Dermis blood vessel endothelial cell (primary cell): ENCODE measurements at places on chromosomes 13 and 19. TPM values are rescaled to one million over a fixed set of nuclear protein-coding genes. Genes with fewer than 3 reads are reported as not detected.

ZNF649 gene
- total RNA-seq = 6.5 and 9.2 TPM in 2 replicates

OR7D2 gene
- total RNA-seq = under 0.01 TPM in 1 of 2 replicates, not detected in the other

OR10H2 gene
- total RNA-seq = not detected in 2 replicates

PNMA8A gene
- total RNA-seq = under 0.01 and 0.98 TPM in 2 replicates

UBE2M gene
- 58.9 and 67.6 TPM in 2 replicates for total RNA-seq

OR4F17 gene
- not detected in 2 replicates for total RNA-seq

DNA sequence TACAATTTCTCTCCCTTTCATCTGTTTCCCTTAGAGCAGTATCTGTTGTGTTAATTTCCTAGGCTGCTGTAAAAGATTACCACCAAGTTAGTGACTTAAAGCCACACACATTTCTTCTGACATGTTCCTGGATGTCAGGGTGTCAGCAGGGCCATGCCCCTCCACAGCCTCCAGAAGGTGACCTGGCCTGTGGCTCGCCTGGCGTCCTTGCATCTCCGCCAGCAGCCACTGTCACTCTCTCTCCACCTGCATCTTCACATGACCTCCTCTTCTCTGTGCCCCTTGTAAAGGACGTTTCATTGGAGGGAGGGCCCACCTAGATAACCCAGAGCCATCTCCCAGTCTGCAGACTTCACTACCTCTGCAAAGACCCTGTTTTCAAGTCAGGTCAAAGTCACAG lies 61.3 kb downstream of the SLC7A9 start:
- no peak for DNase-seq

DNA sequence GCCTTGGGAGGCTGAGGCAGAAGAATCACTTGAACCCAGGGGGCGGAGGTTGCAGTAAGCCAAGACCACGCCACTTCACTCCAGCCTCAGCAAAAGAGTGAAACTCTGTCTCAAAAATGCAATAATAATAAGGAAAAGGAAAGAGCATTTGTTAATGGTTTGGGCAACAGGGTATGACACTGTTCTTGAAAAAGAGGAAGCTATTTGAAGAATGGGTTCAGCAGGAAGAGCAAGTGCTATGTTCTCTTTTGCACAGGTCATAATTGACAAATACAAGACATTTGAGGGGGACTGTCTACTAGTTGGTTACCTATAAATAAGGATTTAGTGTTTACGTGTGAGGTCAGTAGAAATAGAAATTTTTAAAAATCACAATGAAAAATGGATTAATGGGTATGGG lies 218.3 kb downstream of the DCT start:
- DNase-seq = no peak

DNA sequence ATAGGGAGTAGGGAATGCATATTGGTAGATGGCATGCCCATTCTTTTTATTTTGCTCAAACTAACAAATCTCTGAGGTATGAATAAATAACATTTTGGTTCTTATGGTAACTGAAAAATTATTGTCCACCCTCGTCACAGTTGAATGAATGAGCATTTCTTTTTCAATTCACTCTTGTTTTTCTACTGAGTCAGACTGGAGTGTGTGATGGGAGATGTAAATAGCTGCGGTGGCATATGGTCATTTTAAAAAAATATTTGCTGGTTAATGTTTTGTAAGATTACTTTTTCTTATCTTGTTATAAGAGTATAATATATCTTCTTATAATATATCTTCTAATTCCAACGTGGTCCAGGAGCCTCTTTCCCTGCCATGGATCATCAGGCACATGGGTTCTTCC lies 586.5 kb downstream of the SLITRK5 start:
- no peak for DNase-seq

DNA sequence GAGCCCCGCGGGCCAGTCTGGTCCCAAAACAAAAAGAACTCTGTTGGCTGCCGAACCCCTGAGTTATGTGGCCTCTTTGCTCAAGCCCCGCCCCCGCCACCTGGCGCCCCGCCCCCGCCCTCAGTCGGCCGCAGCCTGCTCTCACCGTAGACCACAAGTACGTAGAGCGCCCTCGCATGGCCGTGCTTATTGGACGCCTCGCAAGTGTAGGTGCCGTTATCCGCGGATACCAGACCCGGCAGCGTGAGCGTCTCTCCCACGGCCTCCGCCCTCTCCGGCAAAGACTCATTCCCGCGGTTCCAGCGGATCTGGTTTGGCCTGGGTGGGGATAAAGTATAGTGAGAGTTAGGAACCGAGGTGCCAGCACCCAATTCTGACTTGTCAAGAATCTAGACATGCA lies 5.5 kb upstream of the ZNF428 start:
- peak; percentile 28 for DNase-seq

- peak; percentile 91 for DNase-seq
These were observed 108.3 kb downstream of the DOCK9 start for GRCh38 chr13:98869408-98870090.

DNA sequence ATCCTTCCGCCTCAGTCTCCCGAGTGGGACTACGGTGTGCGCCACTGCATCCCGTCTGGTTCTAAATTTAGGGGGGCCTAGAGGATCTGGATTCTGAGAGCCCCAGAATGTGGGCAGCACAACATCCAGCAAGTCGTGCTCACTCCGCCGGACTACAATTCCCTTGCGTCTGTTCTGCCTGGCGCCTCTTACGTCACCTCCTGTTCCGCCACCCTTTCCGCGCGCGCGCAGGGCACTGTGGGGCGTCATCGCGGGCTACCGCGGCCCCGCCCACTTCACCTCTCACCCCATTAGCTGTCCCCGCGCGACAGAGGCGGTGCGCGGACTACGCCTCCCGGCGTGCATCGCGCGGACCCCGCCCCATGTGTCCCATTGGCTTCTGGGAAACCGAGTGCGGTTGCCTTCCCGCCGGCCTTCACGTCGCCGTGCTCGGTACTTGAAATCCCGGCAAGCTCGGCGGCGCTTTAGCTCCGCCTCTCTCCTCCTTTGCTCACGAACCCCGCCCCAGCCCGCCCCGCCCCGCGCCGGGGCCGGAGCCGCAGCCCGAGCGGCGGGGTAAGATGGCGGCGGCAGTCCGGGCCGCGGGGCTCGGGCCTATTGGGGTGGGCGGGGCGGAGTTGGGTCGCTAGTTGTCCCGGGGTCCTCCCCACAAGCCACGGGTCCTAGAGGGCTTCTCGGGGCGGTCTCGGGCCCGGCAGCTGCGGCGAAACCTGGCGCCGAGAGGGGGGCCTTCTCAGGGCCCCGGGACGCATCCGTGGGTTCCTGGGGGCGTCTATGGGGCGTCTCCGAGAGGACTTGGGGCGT lies at the start of gene SCAF1:
Gene SCAF1, plus strand, starts transcription at position 522 of the 804 bp plus-strand sequence. CDS start 2,818 bp downstream, outside the sequence.
- DNase-seq = peak; percentile 99

GRCh38 chr19:12825254-12826131 lies 8.9 kb downstream of the RTBDN start:
- DNase-seq = peak; percentile 41

DNA sequence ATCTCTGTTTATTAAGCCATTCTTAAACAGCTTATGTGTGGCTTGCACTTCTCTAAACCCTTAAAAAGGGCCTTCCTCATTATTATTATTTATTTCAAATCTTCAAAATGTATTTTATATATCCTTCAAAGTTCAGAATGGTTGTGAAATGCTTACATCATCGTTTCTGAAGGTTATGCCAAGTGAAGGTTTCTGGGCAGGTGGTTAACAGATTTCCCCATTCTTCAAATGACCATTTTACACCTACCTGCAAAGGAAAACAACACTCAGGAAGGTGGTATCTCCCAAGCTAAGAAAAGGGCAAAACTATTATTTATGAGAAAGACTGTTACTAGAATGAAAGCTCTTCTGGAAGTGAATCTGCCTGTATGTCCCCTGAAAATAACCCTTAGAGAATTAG lies 191.6 kb downstream of the SHISA2 start:
- no peak for DNase-seq

DNA sequence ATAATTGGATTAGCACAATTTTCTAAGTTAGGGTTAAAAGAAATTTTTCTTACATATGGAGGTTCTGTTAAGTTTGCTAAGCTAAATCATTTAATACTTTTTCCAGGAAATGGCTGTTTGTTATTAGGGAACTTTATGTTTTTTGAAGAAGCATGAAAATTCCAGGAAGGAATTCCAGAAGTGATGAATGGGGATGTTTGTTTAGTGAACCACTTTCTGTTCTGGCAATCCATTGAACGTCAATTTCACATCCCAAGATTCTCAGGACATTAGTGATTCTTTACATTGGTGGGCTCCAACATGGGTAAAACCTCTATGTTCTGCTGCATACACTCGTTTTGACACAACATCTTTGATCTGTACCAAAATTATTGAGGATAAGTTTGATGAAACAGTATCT lies 534.4 kb downstream of the IRS2 start:
- DNase-seq = no peak

DNA sequence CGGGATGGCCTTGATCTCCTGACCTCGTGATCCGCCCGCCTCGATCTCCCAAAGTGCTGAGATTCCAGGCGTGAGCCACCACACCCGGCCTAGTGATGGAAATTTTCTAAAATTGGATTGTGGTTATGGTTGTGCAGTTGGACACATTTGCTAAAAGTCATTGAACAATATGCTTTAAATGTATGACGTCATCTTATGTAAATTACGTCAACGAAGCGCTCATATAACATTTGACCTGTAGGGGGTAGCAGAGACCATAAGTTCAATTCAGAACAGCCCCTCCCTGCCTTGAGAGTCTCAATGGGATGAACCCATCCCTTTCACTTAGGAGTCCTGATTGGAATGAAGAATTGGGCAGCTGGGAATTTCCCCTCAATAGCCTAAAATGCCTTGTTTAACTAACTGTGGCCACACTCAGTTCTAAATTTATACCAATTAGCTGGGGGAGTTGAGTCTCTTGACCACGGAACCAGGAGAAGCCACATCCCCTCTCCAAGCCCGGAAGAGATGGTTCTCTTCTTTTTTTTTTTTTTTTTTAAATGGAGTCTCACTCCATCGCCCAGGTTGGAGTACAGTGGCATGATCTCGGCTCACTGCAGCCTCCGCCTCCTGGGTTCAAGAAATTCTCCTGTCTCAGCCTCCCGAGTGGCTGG lies 15.2 kb upstream of the TLE6 start:
- peak; percentile 87 for DNase-seq

DNA sequence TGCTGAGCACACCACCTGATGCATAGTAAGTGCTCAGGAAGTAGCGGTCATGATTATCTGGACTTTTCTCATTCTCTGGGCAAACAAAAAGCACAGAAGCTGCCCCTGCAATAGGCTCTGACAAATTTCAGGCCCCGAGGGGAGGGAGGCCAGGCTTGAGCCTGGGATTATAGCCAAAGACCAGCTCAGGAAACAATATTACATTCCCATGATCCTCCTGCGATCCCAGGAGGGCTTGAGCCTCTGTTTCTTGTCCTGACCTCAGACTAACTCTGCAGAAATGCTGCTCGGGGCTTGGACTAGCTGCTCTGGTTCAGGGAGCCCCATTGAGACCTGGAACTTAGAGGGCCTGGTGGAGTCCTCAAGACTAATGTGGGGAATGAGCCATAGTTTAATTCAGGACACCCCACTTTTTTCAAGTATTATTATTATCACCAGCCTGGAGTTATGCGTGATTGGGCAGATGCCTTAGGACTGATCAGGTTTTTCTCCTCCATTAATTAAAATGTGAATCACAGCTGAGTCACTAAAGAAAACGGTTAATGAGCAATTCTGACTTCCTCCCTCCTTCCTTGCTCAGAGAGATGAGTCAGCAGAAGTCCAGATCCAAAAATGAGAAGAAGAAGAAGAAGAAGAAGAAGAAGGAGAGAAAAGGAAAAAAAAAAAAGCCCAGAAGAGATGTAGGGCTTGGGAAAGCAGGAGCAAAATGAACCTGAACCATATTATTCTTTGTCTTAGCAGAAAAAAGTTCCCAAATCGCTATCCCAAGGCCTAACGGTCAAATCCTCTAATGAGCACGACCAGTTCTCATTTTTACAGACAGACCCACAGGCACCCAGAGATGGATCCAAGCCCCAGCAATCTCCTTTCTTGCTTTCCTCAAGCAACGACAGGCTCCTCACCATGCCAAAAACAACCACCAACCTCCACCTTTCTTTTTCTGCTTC lies 107.2 kb downstream of the CACNA1A start:
- peak; percentile 66 for DNase-seq
